CD4-positive, CD25-positive, alpha-beta regulatory T cell (primary cell): ENCODE measurements at places on chromosomes 7 and 10.

- H3K4me3 ChIP-seq, result no peak overlapping the region
- no peaks in the 10 kb centered on the region for H3K27me3 ChIP-seq
- H3K4me1 ChIP-seq, result no peaks in the 10 kb centered on the region
- H3K27ac ChIP-seq, result no peak overlapping the region
- peaks cover 18% of the 10 kb centered on the region for H3K36me3 ChIP-seq
Observed at GRCh38 chr10:21687266-21688008, 153.4 kb downstream of the MLLT10 start.

GRCh38 chr7:85730012-85730411 is 543.2 kb upstream of the SEMA3D start:
- no peak overlapping the region for H3K27ac ChIP-seq
- no peak overlapping the region for H3K4me3 ChIP-seq
- no peak for DNase-seq
- H3K4me1 ChIP-seq, result no peaks in the 10 kb centered on the region

GRCh38 chr7:150585199-150585598 is 18.0 kb downstream of the GIMAP4 start:
- H3K36me3 ChIP-seq, result no peaks in the 10 kb centered on the region
- no peaks in the 10 kb centered on the region for H3K27me3 ChIP-seq
- no peak for DNase-seq
- no peak overlapping the region for H3K4me3 ChIP-seq
- H3K27ac ChIP-seq, result no peak overlapping the region

GRCh38 chr7:151789380-151789947 is 87.5 kb downstream of the PRKAG2 start:
- peaks cover 15% of the 10 kb centered on the region for H3K4me1 ChIP-seq
- H3K36me3 ChIP-seq, result no peaks in the 10 kb centered on the region
- no peak overlapping the region for H3K27ac ChIP-seq
- no peak overlapping the region for H3K4me3 ChIP-seq
- no peaks in the 10 kb centered on the region for H3K27me3 ChIP-seq
- DNase-seq, result no peak

- peaks cover 46% of the 10 kb centered on the region for H3K4me1 ChIP-seq
- H3K4me3 ChIP-seq, result peak overlapping the region; percentile 81
- no peaks in the 10 kb centered on the region for H3K27me3 ChIP-seq
- no peak overlapping the region for H3K27ac ChIP-seq
Observed at GRCh38 chr7:2355705-2356008, 1.0 kb downstream of the EIF3B start.

DNA sequence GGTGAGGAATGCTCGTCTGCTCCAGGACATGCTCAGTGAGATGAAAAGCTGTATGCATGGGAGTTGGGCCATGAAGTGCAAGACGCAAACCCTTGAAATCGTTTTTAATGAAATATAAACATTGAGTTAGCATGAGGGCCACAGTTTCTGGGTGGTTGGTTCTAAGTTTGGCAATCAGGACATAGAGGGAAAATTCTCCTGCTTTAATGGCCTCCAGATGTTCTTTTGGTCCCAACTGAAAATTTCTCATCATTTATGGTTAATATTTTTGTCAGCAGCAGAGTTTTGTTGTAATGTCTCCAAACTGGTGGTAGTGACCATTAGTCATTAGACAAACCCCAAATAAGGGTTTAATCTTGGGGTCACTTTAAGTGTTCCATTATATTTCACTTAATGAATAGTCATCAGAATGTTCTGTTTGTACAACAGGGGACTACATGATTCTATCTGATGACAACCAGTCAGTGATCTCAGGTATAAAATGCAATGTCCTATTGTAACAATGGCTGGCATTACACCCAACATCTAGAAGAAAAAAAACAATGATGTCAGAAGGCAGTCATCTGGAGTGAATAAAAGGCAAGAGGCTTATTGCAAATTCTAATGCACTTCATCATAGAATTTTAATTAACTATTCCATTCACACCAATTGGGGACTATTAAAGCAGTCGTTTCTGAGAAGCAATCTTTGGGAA is 197.4 kb downstream of the JCAD start:
- peaks cover 2% of the 10 kb centered on the region for H3K27me3 ChIP-seq
- no peak for DNase-seq
- H3K27ac ChIP-seq, result no peak overlapping the region
- no peaks in the 10 kb centered on the region for H3K4me1 ChIP-seq
- no peaks in the 10 kb centered on the region for H3K36me3 ChIP-seq

GRCh38 chr7:18893156-18893555 is 224.3 kb downstream of the TWIST1 start:
- H3K4me1 ChIP-seq, result no peaks in the 10 kb centered on the region
- H3K27me3 ChIP-seq, result no peaks in the 10 kb centered on the region
- no peak for DNase-seq
- no peak overlapping the region for H3K27ac ChIP-seq
- H3K4me3 ChIP-seq, result no peak overlapping the region
- no peaks in the 10 kb centered on the region for H3K36me3 ChIP-seq

DNA sequence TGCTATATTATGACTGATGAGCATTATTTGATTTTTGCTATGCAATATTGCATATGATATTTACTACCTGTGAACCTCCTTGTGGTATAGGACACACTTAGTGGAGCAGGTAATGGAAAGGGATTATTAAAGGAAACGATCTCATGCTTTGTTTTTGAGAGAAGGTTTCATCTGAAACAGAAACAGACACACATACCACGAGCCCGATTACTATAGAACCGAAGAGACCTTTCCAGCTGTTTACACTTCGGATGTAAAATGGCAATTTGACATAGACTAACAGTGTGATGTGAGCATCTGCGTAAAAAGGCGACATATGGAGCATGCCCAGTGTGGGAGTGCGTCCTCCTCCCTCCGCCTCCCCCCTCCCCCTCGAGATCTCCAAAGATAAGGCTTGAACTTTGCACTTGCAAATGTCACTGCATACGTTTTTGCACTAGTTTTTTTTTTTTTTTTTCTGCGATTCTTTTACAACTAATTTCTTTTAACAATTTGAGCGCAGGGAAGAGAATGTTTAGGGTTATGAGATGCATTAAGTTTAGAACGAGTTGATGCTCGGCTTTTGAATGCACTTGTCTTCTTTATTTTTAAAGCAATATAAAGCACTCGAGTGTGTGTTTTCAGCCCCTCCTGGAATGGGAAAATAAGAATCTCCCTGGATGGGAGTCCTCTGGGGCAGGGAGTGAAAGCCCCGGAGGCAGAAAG is 251.0 kb downstream of the NSUN6 start:
- peak; percentile 4 for DNase-seq
- no peaks in the 10 kb centered on the region for H3K36me3 ChIP-seq
- H3K27ac ChIP-seq, result no peak overlapping the region
- peak overlapping the region; percentile 4 for H3K4me3 ChIP-seq
- H3K4me1 ChIP-seq, result peaks cover 5% of the 10 kb centered on the region
- no peaks in the 10 kb centered on the region for H3K27me3 ChIP-seq

DNA sequence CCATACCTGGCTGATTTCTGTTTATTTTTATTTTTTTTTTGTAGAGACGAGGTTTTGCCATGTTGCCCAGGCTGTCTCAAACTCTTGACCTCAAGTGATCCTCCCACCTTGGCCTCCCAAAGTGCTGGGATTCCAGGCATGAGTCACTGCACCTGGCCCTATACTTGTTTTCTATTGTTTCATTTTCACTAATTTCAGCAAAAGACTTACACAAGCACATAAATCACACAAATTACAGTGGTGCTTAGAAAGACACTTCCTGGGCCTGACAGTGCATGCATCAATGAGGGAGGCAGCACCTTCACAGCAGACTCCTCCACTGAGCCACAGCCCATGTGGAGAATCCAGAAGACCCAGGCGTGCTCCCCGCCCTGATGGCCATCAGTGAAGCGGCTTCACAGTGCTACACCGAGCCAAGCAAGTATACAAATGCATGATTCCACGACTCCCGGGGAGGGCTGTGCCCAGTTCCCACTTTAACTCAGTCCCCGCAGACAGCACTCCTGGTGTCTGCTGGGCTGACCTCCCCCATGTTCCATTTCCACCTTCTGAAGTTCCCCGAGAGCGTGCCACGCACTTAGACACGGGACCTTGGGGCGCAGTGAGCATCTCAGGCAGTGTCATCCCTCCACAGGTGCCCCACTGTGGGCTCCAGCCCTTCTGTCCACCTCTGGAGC is 20.6 kb downstream of the PITRM1 start:
- no peaks in the 10 kb centered on the region for H3K27me3 ChIP-seq
- H3K4me3 ChIP-seq, result no peak overlapping the region
- no peak overlapping the region for H3K27ac ChIP-seq
- peaks cover 93% of the 10 kb centered on the region for H3K36me3 ChIP-seq
- H3K4me1 ChIP-seq, result no peaks in the 10 kb centered on the region

- no peak for DNase-seq
- H3K27me3 ChIP-seq, result peaks cover 3% of the 10 kb centered on the region
- H3K4me3 ChIP-seq, result no peak overlapping the region
- H3K36me3 ChIP-seq, result no peaks in the 10 kb centered on the region
- no peaks in the 10 kb centered on the region for H3K4me1 ChIP-seq
- H3K27ac ChIP-seq, result no peak overlapping the region
Observed at GRCh38 chr7:42272793-42273665, 36.0 kb upstream of the GLI3 start.

GRCh38 chr7:24595671-24596418 is 22.6 kb downstream of the PALS2 start:
- no peak for DNase-seq
- peak overlapping the region; percentile 36 for H3K27ac ChIP-seq
- no peaks in the 10 kb centered on the region for H3K36me3 ChIP-seq

GRCh38 chr7:87564296-87564963 is 36.3 kb downstream of the ABCB1 start:
- no peaks in the 10 kb centered on the region for H3K27me3 ChIP-seq
- H3K27ac ChIP-seq, result no peak overlapping the region
- no peaks in the 10 kb centered on the region for H3K36me3 ChIP-seq
- no peaks in the 10 kb centered on the region for H3K4me1 ChIP-seq

DNA sequence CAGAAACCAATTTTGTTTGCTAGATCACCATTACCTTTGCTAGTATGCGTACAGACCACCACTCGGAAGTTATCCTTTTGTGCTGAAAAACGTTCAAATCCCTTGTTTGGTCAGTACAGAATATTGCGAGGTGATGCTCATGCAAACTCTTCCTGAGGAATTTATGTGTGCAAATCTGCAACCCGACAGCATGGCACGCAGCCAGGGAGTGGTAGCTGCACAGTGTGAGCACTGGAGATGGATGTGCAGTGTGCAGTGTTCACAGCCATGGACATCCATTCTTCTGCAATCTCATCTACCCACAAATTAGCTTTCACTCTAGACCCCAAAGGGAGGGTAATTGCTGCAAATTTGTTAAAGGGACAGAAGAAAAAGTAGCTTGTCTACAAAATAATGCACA is 72.2 kb downstream of the CACUL1 start:
- no peaks in the 10 kb centered on the region for H3K27me3 ChIP-seq
- H3K27ac ChIP-seq, result no peak overlapping the region
- H3K4me1 ChIP-seq, result no peaks in the 10 kb centered on the region
- no peak for DNase-seq
- H3K4me3 ChIP-seq, result no peak overlapping the region

GRCh38 chr10:48476279-48476982 is 128.4 kb downstream of the ARHGAP22 start:
- H3K27ac ChIP-seq, result no peak overlapping the region
- no peaks in the 10 kb centered on the region for H3K36me3 ChIP-seq
- H3K4me3 ChIP-seq, result no peak overlapping the region
- no peaks in the 10 kb centered on the region for H3K27me3 ChIP-seq
- no peaks in the 10 kb centered on the region for H3K4me1 ChIP-seq

- no peak for DNase-seq
- H3K4me3 ChIP-seq, result no peak overlapping the region
- H3K4me1 ChIP-seq, result peaks cover 14% of the 10 kb centered on the region
- H3K36me3 ChIP-seq, result peaks cover 29% of the 10 kb centered on the region
Observed at GRCh38 chr7:42914009-42914408, 2.1 kb upstream of the C7orf25 start.

GRCh38 chr10:2619472-2619871 is 447.9 kb upstream of the PFKP start:
- no peak for DNase-seq
- H3K4me1 ChIP-seq, result no peaks in the 10 kb centered on the region
- H3K36me3 ChIP-seq, result no peaks in the 10 kb centered on the region
- H3K27me3 ChIP-seq, result no peaks in the 10 kb centered on the region

GRCh38 chr10:133141958-133142340 is 18.1 kb upstream of the KNDC1 start:
- peaks cover 2% of the 10 kb centered on the region for H3K27me3 ChIP-seq
- no peaks in the 10 kb centered on the region for H3K36me3 ChIP-seq
- H3K4me1 ChIP-seq, result no peaks in the 10 kb centered on the region

DNA sequence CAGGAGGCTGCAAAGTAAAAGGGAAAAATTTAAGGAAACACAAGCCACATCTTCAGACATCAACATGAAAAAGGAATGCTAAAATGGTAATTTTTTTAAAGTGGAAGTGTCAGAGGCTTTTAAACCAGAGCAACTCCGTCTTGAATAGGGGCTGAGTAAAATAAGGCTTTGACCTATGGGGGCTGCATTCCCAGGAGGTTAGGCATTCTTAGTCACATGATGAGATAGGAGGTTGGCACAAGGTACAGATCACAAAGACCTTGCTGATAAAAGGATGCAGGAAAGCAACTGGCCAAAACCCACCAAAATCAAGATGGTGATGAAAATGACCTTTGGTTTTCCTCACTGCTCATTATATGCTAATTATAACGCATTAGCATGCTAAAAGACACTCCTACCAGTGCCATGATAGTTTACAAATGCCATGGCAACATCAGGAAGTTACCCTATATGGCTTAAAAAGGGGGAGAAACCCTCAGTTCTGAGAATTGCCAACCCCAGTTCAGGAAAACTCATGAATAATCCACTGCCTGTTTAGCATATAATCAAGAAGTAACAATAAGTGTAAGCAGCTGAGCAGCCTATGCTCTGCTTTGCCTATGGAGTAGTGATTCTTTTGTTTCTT is 128.3 kb downstream of the SKAP2 start:
- no peaks in the 10 kb centered on the region for H3K4me1 ChIP-seq
- H3K27ac ChIP-seq, result no peak overlapping the region
- H3K27me3 ChIP-seq, result no peaks in the 10 kb centered on the region
- H3K36me3 ChIP-seq, result peaks cover 5% of the 10 kb centered on the region
- DNase-seq, result no peak

- no peaks in the 10 kb centered on the region for H3K36me3 ChIP-seq
- no peaks in the 10 kb centered on the region for H3K27me3 ChIP-seq
- H3K27ac ChIP-seq, result peak overlapping the region; percentile 11
- DNase-seq, result peak; percentile 59
- H3K4me1 ChIP-seq, result peaks cover 34% of the 10 kb centered on the region
Observed at GRCh38 chr10:97850446-97850845, 803 bp downstream of the GOLGA7B start.

- no peaks in the 10 kb centered on the region for H3K4me1 ChIP-seq
- no peak overlapping the region for H3K4me3 ChIP-seq
- DNase-seq, result no peak
- H3K36me3 ChIP-seq, result peaks cover 98% of the 10 kb centered on the region
Observed at GRCh38 chr10:6463366-6463765, 116.7 kb downstream of the PRKCQ start.
